ENCODE measurements at places on chromosomes 5 and 9. TPM values are rescaled to one million over a fixed set of nuclear protein-coding genes. Genes with fewer than 3 reads are reported as not detected.

The ALDH1A1 gene
- total RNA-seq = 4,899 TPM

The MPDZ gene
- 12.9 TPM for total RNA-seq

The TMEM174 gene
- not detected for total RNA-seq

The S100Z gene
- not detected for total RNA-seq

The PCDHGB7 gene
- 0.07 TPM for total RNA-seq

The DOK3 gene
- 4.7 TPM for total RNA-seq

The MEIKIN gene
- not detected for total RNA-seq

The SLC4A9 gene
- 0.01 TPM for total RNA-seq

The IFNB1 gene
- total RNA-seq = not detected

The LHX6 gene
- total RNA-seq = 0.24 TPM

The PCDHB2 gene
- total RNA-seq = 4.1 TPM

The CNTFR gene
- total RNA-seq = 0.08 TPM

The URM1 gene
- total RNA-seq = 87.1 TPM

The C1QTNF3 gene
- total RNA-seq = not detected

The ZNF474 gene
- 0.22 TPM for total RNA-seq

The PKN3 gene
- total RNA-seq = 14.6 TPM

The TXN gene
- 1,184 TPM for total RNA-seq

The LYRM7 gene
- 8.7 TPM for total RNA-seq

The PCDHGA8 gene
- 0.02 TPM for total RNA-seq

The PDCD1LG2 gene
- total RNA-seq = 0.39 TPM

The FBLL1 gene
- 0.24 TPM for total RNA-seq

The SIMC1 gene
- total RNA-seq = 13.8 TPM

The SLC1A3 gene
- total RNA-seq = not detected

All from A549 treated with CpdA at 1 μM for 4 hours (cell line).